Upper lobe of left lung (tissue), 6 donors: ENCODE measurements at places on chromosomes 5 and 9.
A peak's percentile ranks its signal among the peaks of the same experiment; 100 is the strongest.

DNA sequence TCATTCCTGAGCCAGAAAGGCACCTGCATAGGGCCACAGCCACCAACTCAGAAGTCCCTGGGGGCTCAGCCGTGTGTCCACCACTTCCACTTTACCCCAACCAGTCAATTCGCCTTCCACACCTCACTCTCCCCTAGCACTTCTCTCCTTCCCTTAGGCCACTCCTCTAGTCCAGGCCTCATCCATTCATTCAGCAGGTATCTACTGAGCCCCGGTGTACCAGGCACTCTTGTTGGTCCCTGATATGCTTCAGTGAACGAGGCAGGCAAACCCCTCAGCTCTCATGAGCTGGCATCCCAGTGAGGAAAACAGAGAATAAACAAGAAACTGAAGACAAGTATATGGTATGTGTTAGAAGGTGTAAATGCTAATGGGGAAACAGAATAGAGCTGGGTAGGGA is 28.7 kb downstream of the NDUFA8 start:
- peaks cover 11% of the 10 kb centered on the region for H3K27me3 ChIP-seq
- H3K36me3 ChIP-seq, result no peaks in the 10 kb centered on the region
- H3K4me3 ChIP-seq, result no peak overlapping the region
- H3K4me1 ChIP-seq, result peaks cover 41% of the 10 kb centered on the region

GRCh38 chr5:88691230-88691582 is 191.8 kb downstream of the MEF2C start:
- H3K4me1 ChIP-seq, result peaks cover 39% of the 10 kb centered on the region
- no peaks in the 10 kb centered on the region for H3K36me3 ChIP-seq
- H3K4me3 ChIP-seq, result no peak overlapping the region
- H3K27ac ChIP-seq, result no peak overlapping the region

GRCh38 chr5:151584057-151584937 is 6.8 kb downstream of the FAT2 start:
- no peak overlapping the region for H3K4me3 ChIP-seq
- no peaks in the 10 kb centered on the region for H3K27me3 ChIP-seq
- H3K4me1 ChIP-seq, result no peaks in the 10 kb centered on the region
- H3K27ac ChIP-seq, result no peak overlapping the region
- no peak for DNase-seq

GRCh38 chr9:129822898-129823541 is 916 bp downstream of the TOR1A start:
- peaks cover 13% of the 10 kb centered on the region for H3K4me1 ChIP-seq
- DNase-seq, result peak; percentile 82
- no peaks in the 10 kb centered on the region for H3K27me3 ChIP-seq
- peak overlapping the region; percentile 76 for H3K27ac ChIP-seq
- peaks cover 59% of the 10 kb centered on the region for H3K36me3 ChIP-seq

DNA sequence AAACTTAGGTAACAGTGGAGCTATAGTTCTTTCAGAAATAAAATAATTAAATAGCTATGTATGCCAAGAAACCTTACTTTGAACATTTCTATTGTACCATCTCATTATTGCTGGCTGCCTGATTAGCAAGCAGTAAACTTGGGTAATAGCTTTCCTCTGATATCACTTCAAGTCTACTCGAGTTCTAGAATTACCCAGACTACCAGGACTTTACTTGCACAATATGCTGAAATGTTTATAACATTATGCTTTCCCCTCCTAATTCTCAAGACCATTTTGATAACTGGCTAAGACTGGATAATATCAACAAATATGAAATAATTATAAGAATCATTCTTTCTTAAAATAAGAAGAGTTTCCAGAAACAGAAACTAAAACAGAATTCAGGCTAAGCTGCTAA is 512.6 kb downstream of the RAB3C start:
- H3K4me3 ChIP-seq, result no peak overlapping the region
- H3K4me1 ChIP-seq, result peaks cover 8% of the 10 kb centered on the region
- no peaks in the 10 kb centered on the region for H3K36me3 ChIP-seq
- H3K27me3 ChIP-seq, result no peaks in the 10 kb centered on the region

GRCh38 chr9:114070188-114071103 is 7.7 kb downstream of the AMBP start:
- H3K27ac ChIP-seq, result no peak overlapping the region
- no peaks in the 10 kb centered on the region for H3K36me3 ChIP-seq
- H3K27me3 ChIP-seq, result no peaks in the 10 kb centered on the region

GRCh38 chr5:67030289-67031056 is 166.1 kb downstream of the CD180 start:
- peaks cover 45% of the 10 kb centered on the region for H3K4me1 ChIP-seq
- no peak for DNase-seq
- no peak overlapping the region for H3K4me3 ChIP-seq
- H3K36me3 ChIP-seq, result no peaks in the 10 kb centered on the region
- no peak overlapping the region for H3K27ac ChIP-seq
- H3K27me3 ChIP-seq, result no peaks in the 10 kb centered on the region

DNA sequence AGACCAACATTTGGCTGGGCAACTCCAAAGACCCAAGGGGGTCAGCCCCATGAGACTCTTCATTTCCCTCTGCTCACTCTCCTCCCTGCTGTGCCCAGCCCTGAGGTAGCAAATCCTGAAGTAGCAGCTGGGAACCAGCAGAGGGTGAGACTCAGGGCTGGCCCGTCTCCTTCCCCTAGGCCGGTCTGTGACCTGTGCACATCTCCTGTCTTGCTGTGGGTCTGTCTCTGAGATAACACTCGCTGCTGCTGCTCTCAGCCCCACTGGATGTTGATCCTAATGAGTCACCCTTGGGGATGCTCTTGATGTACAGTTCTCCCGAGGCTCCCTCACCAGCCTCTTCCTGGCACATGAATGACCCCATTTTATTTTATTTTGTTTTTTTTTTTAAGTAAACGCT is 7.3 kb upstream of the OR2V1 start:
- H3K27me3 ChIP-seq, result no peaks in the 10 kb centered on the region
- no peak overlapping the region for H3K4me3 ChIP-seq
- no peaks in the 10 kb centered on the region for H3K36me3 ChIP-seq
- H3K4me1 ChIP-seq, result peaks cover 2% of the 10 kb centered on the region

- no peak overlapping the region for H3K4me3 ChIP-seq
- H3K4me1 ChIP-seq, result no peaks in the 10 kb centered on the region
- H3K36me3 ChIP-seq, result no peaks in the 10 kb centered on the region
- no peaks in the 10 kb centered on the region for H3K27me3 ChIP-seq
- H3K27ac ChIP-seq, result no peak overlapping the region
- DNase-seq, result no peak
These were observed 486.7 kb downstream of the EFNA5 start for GRCh38 chr5:107184066-107184465.

- no peak overlapping the region for H3K4me3 ChIP-seq
- DNase-seq, result no peak
- H3K36me3 ChIP-seq, result no peaks in the 10 kb centered on the region
- no peaks in the 10 kb centered on the region for H3K27me3 ChIP-seq
- no peak overlapping the region for H3K27ac ChIP-seq
These were observed 12.9 kb upstream of the ERBIN start for GRCh38 chr5:65913519-65913918.

DNA sequence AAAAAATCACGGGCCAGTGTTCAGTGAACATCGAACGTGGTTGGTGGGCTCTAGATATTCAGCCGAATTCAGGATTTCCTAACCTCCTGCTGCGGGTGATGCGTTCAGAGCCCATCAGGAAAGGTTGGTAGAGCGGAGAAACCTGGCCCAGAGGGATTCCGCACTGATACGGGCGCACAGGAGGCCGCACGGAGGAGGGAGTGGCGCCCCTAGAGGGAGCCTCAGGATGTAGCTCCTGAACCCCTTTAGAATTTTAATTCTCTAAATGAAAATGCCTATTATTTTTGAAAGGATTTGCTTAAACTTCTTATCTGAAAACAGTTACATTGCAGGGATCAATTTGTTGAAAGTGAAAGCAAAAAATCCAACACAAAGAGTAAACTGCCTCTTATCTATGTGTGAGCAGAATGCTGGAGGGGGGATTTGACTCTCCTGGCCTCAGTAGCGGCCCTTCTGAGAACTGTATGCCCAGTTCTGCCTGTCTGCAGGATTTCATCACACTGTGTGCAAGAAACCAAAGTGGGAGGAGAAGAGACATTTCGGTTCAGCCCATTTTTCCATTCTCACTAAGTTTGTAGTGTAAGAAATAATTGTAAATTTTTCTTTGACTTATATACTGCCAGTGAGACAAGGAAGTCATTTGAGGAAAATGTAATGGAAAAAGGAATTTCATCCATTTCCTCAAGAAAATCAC is 75.9 kb downstream of the TENT4A start:
- no peaks in the 10 kb centered on the region for H3K27me3 ChIP-seq
- no peaks in the 10 kb centered on the region for H3K4me1 ChIP-seq
- no peak overlapping the region for H3K4me3 ChIP-seq
- DNase-seq, result no peak
- no peak overlapping the region for H3K27ac ChIP-seq

DNA sequence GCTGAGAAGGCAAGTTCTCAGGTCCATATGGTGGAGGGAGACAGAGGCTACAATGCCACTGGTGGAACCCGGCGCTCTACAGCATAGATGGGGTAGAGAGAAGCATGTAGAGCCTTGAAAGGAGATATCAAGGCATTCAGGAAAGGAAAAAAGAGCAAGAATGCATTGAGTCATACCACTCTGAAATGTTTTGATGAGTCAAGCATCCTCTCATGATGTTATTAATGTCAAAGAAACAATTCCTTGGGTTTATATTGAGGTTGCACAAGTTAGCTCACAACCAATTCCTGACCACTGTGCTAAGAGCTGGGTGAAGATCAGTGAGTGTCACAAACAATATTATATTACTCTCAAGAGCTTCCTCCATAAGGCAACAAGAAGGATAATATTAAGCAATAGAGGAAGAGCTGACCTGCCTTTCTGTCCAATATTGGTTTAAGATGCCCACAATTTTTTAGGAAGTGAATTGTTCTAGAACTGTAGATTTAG is 178.0 kb downstream of the RFK start:
- H3K36me3 ChIP-seq, result no peaks in the 10 kb centered on the region
- H3K4me1 ChIP-seq, result no peaks in the 10 kb centered on the region
- no peak overlapping the region for H3K27ac ChIP-seq
- no peak overlapping the region for H3K4me3 ChIP-seq

DNA sequence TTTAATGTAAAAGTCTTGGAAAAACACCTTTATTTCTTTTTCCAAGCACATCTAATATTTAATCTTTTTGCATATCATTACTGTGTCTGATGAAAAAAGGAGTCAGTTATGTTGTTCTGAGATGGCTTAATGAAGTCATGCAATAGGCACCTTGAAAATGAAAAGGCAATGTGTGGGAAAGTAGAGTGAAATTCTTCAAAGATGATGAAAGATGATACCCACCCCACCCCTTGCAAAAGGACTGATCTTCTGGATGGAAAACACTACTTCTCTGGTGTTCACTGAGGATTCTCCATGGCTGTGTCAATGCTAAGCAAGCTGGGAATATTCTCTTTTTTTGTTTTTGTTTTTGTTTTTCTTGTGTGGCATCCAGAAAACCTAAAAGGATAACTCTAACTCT is 47.9 kb upstream of the TRPC7 start:
- H3K4me1 ChIP-seq, result no peaks in the 10 kb centered on the region
- H3K27me3 ChIP-seq, result no peaks in the 10 kb centered on the region
- H3K4me3 ChIP-seq, result no peak overlapping the region
- DNase-seq, result no peak
- H3K27ac ChIP-seq, result no peak overlapping the region

DNA sequence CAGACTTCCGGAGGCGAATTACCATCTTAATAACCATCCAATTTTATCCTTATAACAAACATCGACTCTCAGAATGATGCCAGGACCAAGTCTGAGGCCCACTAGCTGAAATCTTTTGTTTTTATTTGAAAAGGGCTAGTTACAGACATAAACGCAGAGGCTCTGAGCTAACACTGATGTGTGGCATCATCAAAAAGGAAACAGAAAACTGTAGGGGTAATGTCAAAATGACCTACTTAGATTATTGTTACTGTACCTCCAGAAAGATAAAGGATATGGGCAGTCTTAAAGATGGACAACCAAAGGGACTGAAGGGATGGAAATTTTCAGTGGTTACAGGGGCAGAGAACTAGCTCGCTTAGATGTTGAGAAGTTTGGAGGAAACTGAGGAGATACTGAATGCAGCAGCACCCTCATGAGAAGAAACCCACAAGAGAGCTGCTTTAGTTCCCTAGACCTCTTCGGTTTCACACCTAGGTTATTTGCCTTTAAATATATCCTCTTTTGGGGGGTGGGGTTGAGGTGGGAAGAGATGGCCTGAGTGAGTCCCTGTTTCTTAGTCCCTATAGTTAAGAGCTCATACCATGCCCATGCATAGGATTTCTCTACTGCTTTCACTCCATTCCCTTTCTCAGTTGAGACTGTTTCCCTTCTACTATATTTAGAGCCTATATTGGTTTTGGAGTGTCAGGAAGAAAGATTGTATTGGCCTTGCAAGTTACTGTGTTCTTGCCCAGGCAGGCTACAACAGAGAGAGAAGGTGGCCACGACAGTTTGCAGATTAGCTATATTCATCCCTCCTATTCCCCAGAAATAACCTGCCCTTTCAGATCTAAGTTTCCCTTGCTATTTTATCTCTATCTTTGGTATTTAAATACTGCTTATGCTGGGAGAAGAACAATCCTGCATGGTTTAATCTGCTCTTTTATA is 320.4 kb upstream of the EFNA5 start:
- H3K4me1 ChIP-seq, result no peaks in the 10 kb centered on the region
- no peaks in the 10 kb centered on the region for H3K27me3 ChIP-seq
- no peak overlapping the region for H3K4me3 ChIP-seq
- no peak overlapping the region for H3K27ac ChIP-seq
- no peak for DNase-seq
- no peaks in the 10 kb centered on the region for H3K36me3 ChIP-seq

- no peak overlapping the region for H3K4me3 ChIP-seq
- H3K27me3 ChIP-seq, result no peaks in the 10 kb centered on the region
- no peaks in the 10 kb centered on the region for H3K36me3 ChIP-seq
- H3K27ac ChIP-seq, result peak overlapping the region; percentile 23
These were observed 101.1 kb upstream of the NR4A3 start for GRCh38 chr9:99720455-99721050.

DNA sequence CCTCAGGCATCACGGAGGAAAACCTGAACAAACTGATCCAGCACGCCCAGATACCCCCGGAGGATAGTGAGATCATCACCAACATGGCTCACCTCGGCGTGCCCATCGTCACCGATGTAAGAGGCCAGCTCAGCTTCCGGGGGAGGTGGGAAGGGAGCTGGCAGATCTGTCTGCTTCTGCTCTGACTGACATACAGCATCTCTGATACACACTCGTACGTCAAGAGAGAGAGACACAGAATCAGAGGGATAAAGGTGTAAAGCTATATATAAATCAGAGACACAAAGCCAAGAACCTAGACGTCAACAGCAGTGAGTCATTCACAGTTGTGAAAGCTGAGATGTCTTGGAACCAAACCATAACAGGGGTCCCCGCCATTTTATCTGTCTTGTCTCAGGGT is 30.1 kb upstream of the CFAP157 start:
- no peak overlapping the region for H3K27ac ChIP-seq
- no peaks in the 10 kb centered on the region for H3K4me1 ChIP-seq
- no peak overlapping the region for H3K4me3 ChIP-seq
- H3K36me3 ChIP-seq, result peaks cover 25% of the 10 kb centered on the region
- H3K27me3 ChIP-seq, result no peaks in the 10 kb centered on the region
- DNase-seq, result no peak

GRCh38 chr9:136023410-136024225 is 62.4 kb upstream of the UBAC1 start:
- H3K36me3 ChIP-seq, result peaks cover 6% of the 10 kb centered on the region
- H3K27ac ChIP-seq, result peak overlapping the region; percentile 24
- no peak overlapping the region for H3K4me3 ChIP-seq

GRCh38 chr5:52853650-52854049 is 65.9 kb downstream of the ITGA1 start:
- no peak for DNase-seq
- no peaks in the 10 kb centered on the region for H3K4me1 ChIP-seq
- H3K4me3 ChIP-seq, result no peak overlapping the region
- H3K27ac ChIP-seq, result peak overlapping the region; percentile 63
- H3K27me3 ChIP-seq, result no peaks in the 10 kb centered on the region
- H3K36me3 ChIP-seq, result no peaks in the 10 kb centered on the region
